ENCODE measurements at places on chromosomes 12 and 14. TPM values are rescaled to one million over a fixed set of nuclear protein-coding genes. Genes with fewer than 3 reads are reported as not detected.

DNA sequence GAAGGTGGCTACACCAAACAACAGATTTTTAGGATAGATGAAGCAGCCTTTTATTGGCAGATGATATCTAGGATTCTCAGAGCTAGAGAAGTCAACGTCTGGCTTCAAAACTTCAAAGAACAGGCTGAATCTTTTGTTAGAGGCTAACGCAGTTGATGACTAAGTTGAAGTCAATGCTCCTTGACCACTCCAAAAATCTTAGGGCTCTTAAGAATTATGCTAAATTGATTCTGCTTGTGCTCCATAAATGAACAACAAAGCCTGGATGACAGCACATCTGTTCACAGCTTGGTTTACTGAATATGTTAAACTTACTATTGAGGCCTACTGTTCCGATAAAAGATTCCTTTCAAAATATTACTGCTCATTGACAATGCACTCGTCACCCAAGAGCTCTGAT lies 13.0 kb upstream of the CDKN3 start:
- no peak for DNase-seq

Gene GLT1D1
- polyA plus RNA-seq: 2.6 TPM

Gene RBP5
- polyA plus RNA-seq: 18.8 TPM

Gene HCAR2
- polyA plus RNA-seq: 0.16 TPM

- DNase-seq: no peak
Measured at GRCh38 chr12:14156606-14157005, 175.2 kb upstream of the GRIN2B start.

Gene KLRC3
- not detected for polyA plus RNA-seq

- DNase-seq: no peak
Measured at GRCh38 chr12:7444537-7444936, 584 bp upstream of the CD163L1 start.

DNA sequence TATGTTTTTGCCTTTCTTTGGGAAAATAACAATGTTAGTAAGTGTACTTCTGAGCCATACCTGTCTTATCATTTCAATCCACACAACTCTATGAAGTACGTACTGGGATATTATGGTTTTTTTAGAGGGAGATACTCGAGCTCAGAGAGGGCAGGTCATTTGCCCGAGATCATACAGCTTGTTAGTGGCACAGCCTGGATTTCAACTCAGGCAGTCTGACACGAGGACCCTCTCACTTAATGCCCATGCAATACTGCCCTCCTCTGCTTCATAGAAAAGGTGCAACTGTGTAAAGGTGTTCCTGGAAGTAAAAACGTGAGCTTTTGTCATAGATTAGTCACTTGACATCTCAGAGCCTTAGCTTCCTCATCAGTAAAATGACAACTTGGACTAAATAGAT lies 128.0 kb downstream of the NDUFA12 start:
- no peak for DNase-seq

Gene ACSM4
- polyA plus RNA-seq: not detected

GRCh38 chr12:71731439-71732356 lies 23.0 kb upstream of the RAB21 start:
- DNase-seq: no peak

Gene ABCD2
- polyA plus RNA-seq: 0.13 TPM

DNA sequence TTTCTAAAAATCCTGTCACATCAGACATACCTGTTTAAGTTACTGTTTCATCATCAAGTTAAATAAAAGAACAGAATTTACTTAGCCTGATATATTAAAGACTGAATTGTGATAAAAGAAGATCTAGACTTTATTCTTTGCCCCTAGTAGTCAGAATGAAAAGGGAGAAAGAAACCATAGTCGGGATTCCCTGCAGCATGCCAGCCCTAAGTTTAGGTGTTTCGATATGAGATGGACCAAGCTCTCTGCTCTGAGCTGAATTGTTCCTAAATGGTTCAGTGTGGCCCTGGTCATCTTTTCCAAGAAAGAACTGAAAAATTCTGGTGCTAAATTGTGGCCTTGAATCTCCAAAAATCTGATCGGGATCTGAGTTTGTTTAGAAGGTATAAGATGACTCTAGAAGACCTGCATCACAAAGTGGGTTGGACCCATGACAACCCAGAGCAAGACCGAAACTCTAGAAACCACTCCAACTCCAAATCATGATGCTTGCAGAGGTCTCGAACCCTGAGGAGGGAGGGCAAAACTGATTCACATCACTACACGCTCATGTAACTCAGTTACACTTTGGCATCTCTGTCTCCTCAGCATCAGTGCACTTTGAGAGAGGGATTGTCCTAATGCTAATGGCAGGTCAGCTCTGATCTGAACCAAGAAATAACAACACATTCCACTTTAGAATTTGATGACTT lies 15.7 kb downstream of the PTGER2 start:
- DNase-seq: no peak

- DNase-seq: peak; percentile 50
Measured at GRCh38 chr12:122182887-122183587, at the start of gene LRRC43. Gene LRRC43, plus strand, starts transcription at chr12:122183123. Its CDS starts 22 bp downstream, at chr12:122183145.

GRCh38 chr12:38934078-38934584 lies 28.7 kb upstream of the CPNE8 start:
- no peak for DNase-seq

DNA sequence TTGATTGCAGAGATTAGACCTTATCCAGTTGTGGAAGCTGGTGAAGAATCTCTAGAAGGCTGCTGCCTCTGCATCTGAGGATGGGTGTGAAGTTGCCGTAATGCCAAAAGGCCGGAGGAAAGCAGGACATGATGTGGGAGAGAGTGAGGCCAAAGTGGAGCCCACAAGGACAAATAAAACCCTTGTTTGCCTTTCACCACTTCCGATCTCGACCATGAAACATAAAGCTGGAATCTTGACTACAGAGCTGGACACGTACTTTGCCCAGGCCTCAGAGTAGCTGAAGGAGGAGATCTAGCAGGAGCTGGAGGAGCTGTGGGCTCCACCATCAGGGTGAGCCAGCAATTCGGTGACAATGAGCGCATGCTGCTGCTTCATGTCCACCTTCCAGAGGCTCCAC lies 5.0 kb upstream of the CACNA1C start:
- no peak for DNase-seq

GRCh38 chr12:132327336-132328171 lies 1.8 kb downstream of the GALNT9 start:
- peak; percentile 62 for DNase-seq

DNA sequence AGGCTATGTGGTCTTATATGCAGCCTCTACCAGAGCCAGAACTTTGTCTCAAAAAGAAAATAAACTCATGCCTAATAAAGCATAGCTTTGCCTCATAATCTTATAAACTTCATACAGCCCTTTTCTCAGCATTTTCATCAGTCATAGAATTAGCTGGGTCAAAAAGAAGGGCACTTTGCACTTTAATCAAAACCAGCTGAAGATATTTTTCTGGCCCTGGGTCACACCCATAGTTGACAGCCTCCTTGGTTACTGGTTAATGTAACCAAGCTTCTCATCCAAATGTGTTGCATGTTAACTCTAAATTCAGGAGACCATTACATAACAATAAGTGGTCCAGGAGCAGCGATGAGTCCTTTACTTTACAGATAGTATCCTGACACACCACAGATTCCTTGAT lies 558.2 kb downstream of the FLRT2 start:
- DNase-seq: no peak

Gene AQP6
- polyA plus RNA-seq: 0.31 TPM

GRCh38 chr12:89935850-89936249 lies 227.2 kb upstream of the ATP2B1 start:
- DNase-seq: no peak

Gene PIWIL1
- polyA plus RNA-seq: 0.04 TPM

Measured in left lung (tissue), 14 donors.